ENCODE measurements at places on chromosomes 11 and 22. TPM values are rescaled to one million over a fixed set of nuclear protein-coding genes. Genes with fewer than 3 reads are reported as not detected.

Gene POLR2L
- 79.4 TPM for total RNA-seq

GRCh38 chr22:49600891-49601431, 226.7 kb downstream of the BRD1 start:
- no peak for DNase-seq

Gene MMP7
- total RNA-seq: not detected

DNA sequence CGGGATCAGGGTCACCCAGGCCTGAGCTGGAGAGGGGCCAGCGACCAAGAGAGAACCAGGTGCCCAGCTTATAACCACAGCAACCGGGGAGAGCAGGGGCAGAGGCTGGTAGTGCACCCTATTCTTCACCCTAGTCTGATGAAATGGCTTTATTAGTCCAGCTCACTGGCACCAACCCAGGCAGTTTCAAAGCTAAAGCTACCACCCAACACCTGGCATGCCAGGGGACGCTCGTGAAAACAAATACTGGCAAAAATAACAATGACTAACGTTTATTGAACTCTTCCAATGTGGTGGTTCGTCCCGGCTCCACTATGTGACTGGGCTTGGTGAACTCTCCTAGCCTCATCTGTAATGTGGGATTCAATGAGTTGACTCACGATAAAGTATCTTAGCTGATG, 30.6 kb downstream of the SCGB1A1 start:
- DNase-seq: peak; percentile 58

Gene RAB3IL1
- 7.0 TPM for total RNA-seq

- DNase-seq: no peak
These were observed 95.5 kb upstream of the TMEM45B start for GRCh38 chr11:129720156-129720555.

- DNase-seq: no peak
These were observed 6.4 kb downstream of the CABP2 start for GRCh38 chr11:67516806-67517205.

GRCh38 chr22:48018346-48018745, 1255.9 kb downstream of the TBC1D22A start:
- no peak for DNase-seq

DNA sequence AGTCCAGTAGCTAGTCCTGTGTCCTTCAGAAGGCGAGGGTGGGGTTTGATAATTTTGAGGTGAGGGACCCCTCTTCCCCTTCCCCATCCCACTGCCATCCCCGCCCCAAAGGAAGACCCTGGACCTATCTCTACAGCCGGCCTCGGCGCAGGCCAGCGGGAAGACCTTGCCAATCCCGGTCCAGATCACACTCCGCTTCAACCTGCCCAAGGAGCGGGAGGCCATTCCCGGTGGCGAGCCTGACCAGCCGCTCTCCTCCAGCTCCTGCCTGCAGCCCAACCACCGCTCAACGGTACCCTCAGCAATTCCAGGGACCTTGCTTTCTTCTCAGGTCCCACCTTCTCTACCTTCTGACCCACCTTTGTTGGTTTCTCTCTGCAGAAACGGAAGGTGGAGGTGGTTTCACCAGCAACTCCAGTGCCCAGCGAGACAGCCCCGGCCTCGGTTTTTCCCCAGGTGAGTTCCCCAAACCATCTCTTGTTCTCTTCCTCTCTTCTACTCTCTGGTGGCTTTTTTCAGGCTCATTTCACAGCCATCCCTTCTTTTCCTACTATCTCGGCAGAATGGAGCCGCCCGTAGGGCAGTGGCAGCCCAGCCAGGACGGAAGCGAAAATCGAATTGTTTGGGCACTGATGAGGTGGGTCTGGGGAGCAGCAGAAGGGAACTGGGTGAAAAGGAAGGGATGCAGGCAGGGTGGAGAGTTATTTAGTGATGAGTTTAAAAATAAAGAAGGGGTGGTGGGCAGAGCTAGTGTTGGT, 1.3 kb downstream of the KAT5 start:
- DNase-seq: no peak

Gene FGF19
- total RNA-seq: not detected

DNA sequence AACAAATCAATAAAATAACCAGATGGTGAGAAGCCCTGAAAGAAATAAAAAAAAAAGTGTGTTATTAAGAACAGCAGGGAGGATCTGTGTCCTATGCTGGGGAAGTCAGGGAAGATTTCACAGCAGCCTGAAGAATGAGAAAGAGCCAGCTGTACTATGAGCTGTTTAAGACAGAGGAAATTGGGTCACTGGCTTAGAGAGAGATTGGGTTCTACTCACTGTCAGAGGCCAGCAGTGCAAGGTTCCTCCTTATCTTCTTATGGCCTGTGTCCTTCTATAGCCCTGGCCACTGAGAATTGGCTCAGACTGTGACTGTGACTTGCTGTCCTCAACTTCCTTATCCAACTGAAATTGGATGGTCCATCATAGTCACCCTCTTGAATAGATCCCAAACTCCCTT, 54.8 kb upstream of the FDX1 start:
- DNase-seq: no peak
